ENCODE measurements at places on chromosomes 12 and 14.

- DNase-seq, result no peak
These were observed 160.5 kb downstream of the BTG1 start for GRCh38 chr12:91985002-91985787.

- no peak for DNase-seq
These were observed 12.8 kb upstream of the WSB2 start for GRCh38 chr12:118073768-118074167.

DNA sequence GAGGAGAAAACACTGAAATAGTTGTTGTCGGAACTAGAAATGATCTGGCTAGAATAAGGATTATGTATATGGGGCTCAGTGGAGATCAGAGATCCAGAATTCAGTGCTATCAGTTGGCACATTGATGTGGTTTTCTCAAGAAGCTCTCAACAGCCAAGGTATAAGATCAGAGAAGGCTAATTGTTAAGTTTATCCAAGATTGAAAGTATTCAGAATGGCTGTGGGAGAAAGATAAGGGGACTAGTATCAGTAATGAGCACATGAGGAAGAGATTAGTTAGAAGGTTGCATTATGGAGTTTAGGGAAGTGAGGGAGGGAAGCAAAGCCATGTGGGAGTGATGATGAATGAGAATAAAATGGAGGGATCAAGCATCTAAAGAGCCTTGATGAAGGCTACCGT, 128.1 kb upstream of the MIS18BP1 start:
- DNase-seq, result no peak

GRCh38 chr12:48998497-48999353, 450 bp downstream of the DDN start:
- DNase-seq, result peak; percentile 73

DNA sequence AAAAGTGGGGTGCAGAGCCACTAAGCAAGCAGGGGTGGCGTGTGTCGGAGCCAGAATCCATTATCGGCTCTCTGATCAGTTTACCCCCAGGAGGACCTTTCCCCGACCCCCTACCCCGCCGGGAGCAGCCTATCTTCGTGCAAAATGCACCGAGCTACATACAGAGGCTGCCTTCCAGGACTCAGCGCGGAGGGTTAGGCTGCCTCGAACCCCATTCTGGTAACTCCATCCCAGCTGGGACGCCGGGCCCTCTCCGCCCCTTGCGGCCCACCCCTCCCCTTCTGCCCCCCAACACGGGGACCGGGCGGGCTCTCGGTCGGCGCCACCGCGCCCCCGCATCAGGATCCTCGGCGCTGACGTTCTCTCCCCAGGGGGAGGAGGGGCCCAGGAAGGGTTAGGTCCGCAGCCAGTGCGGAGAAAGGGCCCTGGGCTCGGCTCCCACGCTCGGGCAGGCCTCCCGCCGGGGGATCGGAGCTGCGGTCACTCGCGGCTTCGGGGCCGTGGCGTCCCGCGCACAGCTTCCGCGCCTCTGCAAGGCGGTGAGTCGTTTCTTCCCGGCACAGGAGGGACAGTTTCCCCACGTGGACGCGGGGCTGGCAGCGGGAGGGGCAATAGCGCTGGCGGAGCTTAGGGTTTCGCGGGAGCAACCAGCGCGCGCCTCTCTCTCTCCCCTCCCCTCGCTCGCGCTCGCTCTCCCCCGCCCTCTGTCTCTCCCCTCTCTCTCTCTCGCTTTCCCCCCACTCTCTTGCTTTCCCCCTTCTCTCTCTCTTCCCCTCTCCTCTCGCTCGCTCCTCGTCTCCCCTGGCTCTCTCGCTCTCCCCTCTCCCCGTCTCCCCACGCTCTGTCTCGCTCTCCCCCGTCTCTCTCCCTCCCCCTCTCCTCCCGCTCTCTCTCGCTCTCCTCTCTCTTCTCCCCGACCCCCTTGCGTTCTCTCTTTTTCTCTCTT, 12.5 kb upstream of the MAP3K9 start:
- peak; percentile 77 for DNase-seq

GRCh38 chr12:32448586-32448985, 49.2 kb downstream of the FGD4 start:
- DNase-seq, result peak; percentile 17

DNA sequence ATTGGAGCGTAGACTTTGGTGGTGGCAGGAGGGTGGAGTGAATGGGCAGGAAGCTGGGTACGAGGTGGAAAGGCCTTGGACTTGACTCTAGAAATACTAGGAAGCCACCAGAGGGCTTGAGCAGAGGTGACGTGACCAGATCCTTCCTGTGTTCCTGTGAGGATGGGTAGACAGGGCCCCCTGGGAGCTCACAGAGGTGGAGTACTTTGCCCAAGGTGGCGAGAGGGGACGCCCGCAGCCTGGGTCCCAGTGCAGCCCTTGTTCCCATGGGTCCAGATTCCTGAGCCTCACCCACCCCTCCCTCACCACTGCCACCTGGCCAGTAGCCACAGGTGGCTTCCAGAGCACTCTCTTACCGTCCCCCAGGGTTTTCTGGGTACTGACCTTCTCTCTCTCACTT, 89.8 kb downstream of the KIF26A start:
- DNase-seq, result no peak

DNA sequence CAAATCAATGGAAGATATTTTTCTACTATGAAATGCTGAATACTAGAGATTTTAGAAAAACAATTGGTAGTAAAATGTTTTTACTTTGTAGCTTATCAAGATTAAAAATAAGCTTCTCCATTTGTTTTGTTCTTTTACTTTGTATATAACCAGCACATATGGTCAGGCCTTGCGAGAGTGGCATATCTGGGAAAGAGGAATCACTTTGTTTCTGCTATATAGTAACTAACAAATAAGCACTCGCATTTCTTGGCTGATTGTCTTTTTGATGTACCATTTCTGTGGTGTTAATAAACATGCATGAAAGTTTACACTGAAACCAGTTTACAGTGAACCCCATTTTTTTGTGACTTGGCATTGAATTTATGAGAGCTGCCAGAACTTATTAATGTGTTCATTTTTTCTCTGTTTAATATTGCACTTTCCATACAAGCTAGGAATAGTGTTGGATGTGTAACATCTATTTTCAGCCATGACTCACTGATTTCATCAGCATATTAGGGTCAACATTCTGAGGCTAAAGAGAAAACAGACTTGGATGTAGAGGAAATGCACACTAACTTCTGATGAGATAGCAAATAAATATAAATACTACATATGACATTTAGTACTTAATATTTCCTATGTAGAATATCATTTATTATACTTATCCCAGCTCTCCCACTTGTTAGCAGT, 635.5 kb downstream of the KCNH5 start:
- no peak for DNase-seq

GRCh38 chr14:22084393-22085281, 411.0 kb upstream of the OR4E1 start:
- DNase-seq, result peak; percentile 32

DNA sequence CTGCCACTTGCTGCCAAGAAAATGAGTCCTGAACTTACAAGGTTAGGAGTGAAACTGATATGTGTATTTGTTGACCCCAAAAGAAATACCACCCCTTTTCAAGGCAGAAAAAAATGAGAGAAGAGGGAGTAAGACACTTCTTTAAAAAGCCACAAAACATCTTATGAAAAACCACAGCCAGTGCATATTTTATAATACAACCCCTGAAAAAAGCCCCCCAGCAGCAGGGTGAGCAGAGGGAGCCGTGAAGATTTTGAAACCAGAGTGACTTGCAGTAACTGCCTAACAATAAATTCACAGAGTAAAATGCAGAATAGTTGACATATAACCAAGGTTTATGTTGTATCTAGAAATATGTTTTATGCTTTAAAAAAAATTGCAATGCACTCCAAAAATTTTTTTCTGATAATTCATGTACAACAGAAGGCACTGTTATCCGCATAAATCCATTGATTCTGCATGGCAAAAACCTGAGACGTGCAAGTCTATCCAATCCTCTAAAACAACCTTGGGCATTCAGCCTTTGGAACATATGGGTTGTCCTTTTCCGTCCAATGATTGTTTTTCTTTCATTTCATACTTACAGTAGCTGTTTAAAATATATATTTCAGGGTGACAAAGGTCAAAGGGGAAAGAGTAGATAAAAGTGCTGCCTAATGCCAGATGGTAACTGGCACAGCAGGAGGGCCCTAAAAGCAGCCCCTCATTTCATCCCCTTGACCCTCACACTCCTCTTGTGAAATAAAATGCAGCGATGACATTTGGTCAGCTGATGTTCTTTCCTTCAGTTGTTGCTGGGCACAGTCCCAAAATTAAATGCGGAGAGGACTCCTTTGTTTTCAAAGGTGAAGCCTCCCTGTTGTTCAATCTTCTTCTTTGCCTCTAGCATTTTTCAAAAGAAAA, 65.3 kb downstream of the IPO8 start:
- DNase-seq, result no peak

DNA sequence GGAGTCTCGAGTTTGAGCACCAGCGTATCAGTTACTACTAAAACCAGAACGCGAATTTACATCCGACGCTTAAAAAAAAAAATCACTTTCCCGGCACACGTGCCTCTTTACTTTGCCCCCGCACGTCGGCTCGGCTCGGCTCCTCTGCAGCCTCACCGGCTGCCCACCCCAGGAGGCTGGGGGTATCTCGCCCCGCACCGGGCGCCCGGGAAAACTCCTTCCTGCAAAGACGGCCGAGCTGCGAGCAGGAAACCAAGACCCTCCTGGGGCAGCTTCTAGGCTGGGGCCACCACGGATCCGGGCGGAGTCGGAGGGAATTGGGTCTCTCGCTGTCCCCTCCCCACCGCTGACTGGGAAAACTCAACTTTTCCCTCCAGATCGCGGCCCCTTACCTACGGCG, 610 bp downstream of the VSIG10 start:
- peak; percentile 35 for DNase-seq

DNA sequence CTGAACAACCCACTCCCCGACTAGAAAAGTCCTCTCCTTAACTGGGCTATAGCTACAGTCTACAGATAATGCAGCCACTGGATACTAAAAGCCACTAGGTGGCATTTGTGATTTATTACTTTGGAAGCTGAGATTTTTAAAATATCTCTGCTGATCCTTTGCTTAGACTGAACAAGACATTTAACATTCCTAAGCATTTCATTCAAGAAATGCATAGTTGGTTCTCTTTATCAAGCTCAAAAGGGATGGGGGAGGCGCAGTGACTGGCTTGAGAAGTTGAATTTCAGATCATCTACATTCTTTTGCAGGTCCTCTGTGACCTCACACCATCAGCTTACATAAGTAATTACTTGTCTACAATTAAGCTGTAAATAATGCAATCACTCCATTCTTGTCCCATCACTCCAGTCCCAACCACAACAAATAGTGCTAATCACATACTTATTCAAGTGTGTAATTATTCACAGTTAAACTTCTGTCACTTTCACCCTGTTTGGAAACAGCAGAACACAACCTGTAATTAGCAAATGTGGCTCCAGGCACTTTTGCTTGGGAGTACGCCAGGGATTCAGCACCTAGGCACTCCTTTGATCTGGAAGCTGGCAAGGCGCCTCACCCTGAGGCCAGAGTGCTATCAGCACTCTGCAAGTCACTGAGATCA, 203.6 kb downstream of the NOVA1 start:
- no peak for DNase-seq

DNA sequence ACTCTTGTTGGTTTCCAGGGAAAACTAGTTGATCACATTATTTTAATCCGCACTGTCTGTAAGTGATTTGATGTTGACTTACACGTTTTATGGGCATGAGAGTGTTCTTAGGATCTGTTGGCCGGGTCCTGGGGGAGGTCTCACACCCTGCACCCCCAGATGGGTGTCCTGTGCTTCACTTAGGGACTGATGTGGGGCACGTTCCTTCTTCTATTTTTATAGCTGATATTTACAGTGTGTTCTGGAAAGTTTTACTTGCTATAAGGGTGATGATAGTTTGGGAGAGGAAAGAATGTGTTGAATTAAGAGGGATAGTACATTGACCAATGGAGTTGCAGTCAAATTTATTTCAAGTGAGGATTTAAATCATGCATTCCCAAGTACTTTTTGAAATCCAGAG, 96.5 kb upstream of the DYNC1H1 start:
- DNase-seq, result no peak

Measured in GM20000 (cell line).